CD4-positive, alpha-beta T cell treated with Interleukin-10 for 1 hour (primary cell): ENCODE measurements at places on chromosomes 2 and 18.

- no peak for DNase-seq
These were observed 140.8 kb downstream of the FIGN start for GRCh38 chr2:163595028-163595427.

- no peak for DNase-seq
These were observed 32.0 kb upstream of the HAAO start for GRCh38 chr2:42824454-42824807.

DNA sequence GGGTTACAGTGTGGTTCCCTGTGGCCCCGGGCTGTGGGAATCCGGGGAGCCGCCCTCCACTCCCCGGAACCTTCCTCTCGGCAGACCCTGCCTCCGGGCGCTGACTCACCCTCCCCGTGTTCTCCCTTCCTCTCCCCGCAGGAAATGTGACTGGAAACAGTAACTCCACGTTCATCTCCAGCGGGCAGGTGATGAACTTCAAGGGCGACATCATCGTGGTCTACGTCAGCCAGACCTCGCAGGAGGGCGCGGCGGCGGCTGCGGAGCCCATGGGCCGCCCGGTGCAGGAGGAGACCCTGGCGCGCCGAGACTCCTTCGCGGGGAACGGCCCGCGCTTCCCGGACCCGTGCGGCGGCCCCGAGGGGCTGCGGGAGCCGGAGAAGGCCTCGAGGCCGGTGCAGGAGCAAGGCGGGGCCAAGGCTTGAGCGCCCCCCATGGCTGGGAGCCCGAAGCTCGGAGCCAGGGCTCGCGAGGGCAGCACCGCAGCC, 59.5 kb downstream of the TNFRSF11A start:
- DNase-seq: no peak

GRCh38 chr2:172572981-172573380, 17.1 kb downstream of the PDK1 start:
- DNase-seq: no peak

DNA sequence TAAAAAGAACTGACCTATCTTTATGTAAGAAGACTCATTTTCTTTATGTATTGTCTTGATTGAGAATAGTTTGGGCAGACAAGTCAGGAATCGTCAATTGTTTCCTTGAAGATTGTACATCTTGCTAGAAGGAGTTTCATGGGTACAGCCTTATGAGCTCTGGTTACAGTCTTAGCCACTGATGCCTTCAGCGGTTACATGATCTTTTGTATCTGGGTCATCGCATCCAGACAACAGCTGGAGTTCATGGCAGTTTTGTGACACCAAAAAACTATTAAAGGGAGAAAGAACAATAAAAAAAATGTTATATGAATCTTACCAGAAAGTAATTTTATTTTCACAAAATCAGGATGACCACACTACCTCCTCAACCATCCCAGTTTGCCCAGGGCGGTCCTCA, 520.5 kb upstream of the CDH7 start:
- no peak for DNase-seq

DNA sequence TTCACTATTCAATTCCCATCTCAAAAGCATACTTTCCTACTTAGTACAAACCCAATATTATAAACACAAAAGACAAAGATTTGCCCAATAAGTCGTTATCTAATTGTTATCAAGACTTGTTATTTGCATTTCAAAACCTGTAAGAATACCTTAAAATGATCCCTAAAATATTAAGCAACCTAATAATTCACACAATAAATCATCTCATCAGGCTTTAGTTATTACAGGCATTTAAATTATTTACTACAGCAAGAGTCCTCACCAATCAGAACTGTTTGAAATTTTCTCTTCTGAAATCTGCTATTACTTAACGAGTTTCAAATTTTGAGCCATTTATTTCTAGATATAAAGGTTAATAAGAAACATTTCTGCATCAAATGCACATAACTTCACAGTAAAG, 1.6 kb downstream of the CCDC88A start:
- no peak for DNase-seq

DNA sequence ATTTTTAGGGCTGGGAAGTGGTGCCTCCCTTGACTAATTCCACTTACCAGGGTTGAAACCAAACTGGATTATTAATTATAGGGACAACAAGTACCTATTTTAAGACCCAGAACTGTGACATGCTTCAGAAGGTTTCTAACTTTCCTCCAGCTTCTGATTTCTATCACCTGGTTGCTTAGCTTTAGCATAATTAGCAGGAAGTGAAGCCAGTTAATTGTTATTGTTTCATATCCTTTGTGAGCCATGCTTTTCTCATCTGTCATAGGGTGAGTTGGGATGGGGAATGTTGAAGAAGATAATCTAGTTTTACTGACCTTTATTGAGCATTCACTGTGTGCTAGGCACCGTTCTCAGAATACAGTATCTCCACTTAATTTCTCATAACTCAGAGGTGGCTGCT, 3.2 kb downstream of the YPEL5 start:
- DNase-seq: no peak

- no peak for DNase-seq
These were observed 38.9 kb downstream of the KDM3A start for GRCh38 chr2:86480105-86480504.

- DNase-seq: no peak
These were observed 365.2 kb downstream of the CLIP4 start for GRCh38 chr2:29480426-29480825.

DNA sequence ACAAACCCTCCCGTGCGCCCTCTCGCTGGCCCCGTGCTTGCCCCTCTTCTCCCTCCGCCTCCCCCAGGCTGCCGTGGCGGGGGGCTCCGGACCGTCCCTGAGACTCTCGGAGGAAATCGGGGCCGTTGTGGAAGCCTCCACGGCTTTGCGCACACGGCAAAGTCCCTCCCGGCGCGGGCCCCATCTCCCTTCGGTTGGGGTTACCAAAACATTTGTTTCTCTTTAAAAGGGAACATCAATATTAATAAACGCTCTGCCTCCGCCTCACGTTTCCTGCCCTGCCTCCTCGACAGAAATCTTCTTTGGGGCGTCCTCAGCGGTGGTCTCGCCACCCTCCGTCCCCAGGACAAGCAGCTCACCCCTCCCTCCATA, 3.8 kb downstream of the PAX3 start:
- no peak for DNase-seq

DNA sequence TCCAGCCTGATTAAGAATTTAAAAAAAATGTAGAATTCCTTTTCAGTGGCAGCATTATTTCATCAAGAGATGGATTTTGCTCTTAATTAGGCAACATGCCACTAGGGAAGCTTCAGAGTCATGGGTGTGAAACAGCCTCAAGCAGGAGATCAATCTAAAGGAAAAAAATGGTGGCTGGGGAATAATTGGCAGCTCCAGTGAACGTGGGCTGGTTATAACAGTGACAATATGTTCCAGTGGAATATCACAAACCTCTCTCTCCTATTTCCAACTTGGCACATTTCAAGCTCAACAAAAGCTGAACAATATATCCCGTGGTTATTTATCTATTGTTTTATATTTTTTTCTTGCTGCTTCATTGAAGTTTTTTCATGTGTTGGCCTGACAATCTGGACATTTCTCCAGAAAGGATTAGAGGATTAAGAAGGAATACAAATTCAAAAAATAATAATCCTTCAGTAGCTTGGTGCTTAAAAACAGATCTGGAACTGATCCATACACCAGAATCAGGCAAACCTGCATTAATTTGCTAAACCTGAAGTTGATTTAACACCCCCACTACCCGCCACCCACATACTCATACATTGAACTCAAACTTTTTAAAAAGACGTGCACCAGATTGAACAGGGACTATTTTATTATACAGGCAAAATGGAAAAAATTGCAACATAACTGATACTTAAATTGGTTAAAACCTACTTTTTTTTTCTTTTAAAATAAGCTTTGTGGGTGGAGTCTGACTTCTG, 255.9 kb upstream of the SPRED2 start:
- DNase-seq: no peak

DNA sequence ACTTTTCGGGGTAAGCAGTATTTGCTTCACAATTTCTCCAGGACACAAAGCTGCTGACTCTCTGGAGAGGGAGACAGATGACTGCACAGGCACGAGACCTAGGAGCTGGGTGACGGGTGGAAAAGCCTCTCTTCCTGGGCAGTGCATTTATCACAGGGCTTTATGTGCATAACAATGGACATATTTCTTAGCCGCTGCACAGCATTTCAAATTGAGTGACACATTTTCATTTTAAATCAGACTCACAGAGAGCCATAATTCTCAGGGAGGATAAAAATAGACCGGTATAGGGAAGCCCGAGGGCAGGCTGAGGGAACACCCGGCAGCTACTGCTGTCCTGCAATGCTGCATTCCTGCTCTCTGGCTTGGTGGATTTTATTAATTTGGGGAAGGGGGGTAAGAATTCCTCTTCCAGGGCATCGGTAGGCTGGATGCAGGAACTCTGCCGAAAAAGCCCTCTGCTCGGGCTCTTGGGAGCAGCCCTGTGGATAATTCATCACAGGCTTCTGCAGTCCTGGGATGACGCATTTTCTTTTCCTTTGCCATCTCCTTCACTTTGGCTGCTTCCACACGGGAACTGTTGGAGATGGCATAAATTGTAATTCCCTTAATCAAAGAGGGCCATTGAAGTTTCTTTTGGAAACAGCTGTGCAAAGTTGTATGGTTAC, 108.1 kb upstream of the ACAA2 start:
- DNase-seq: no peak

GRCh38 chr2:224109751-224110150, 70.7 kb upstream of the SERPINE2 start:
- DNase-seq: no peak

DNA sequence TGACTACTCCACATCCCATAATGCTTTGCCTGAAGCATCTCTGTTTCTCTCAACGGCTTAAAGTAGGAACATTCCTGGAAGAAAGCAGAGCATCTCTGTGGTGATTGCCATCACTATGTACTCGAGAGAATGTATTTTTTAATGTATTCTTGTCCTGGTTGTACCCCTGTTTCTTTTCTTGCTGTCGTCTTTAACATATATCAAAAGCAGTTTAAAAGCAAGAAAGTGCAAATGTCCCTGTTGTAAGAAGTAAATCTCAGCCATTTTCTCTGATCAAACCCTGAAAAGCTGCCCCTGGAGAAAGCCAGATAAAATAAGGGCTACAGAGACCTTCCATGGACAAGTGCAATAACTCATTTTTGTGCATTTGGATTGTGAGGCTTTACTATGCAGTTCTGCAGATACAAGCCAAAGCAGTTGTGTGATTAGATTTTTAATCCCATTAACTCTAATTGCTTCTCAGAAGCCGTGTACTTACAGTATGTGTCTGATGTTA, 70.8 kb downstream of the XIRP2 start:
- DNase-seq: no peak

DNA sequence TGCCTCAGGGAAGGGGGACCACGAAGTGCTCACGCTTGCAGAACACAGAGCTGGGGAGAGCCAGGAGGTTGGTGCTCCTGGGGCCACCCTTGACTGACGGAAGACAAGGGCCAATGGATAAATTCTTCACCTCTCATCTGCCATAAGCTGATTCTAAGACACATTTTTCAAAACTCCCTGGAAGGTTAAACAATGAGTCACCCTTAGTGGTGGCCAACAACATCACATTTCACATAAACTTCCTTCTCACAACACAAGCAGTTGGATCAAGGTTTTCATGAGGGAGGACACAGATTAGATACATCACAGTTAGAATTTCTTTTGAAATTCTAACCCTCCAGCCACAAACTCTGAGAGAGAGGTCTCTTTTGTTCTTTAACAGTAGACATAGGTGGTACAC, 713.6 kb upstream of the POU3F3 start:
- no peak for DNase-seq

- no peak for DNase-seq
These were observed 1.0 kb downstream of the LIMS1 start for GRCh38 chr2:108535357-108535631.

GRCh38 chr18:23351521-23351920, 101.6 kb upstream of the RIOK3 start:
- DNase-seq: no peak

DNA sequence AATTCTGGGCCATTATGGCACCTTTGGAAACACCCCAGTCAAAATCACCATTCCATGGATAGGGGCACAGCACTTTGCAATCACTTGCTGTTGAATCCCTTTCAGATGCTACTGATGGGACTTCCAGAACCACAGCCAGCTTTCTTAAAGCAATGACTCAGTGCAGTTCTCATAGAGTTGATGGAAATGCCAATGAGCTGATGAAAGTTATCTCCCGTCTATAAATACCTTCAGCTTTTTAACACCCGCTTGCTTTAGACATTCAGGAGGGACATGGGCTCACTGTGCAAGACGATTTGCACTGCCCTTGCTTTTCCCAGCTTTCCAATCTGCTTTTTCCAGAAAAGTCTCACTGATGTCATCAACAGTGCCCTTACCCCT, 66.7 kb upstream of the RPL31 start:
- DNase-seq: no peak

DNA sequence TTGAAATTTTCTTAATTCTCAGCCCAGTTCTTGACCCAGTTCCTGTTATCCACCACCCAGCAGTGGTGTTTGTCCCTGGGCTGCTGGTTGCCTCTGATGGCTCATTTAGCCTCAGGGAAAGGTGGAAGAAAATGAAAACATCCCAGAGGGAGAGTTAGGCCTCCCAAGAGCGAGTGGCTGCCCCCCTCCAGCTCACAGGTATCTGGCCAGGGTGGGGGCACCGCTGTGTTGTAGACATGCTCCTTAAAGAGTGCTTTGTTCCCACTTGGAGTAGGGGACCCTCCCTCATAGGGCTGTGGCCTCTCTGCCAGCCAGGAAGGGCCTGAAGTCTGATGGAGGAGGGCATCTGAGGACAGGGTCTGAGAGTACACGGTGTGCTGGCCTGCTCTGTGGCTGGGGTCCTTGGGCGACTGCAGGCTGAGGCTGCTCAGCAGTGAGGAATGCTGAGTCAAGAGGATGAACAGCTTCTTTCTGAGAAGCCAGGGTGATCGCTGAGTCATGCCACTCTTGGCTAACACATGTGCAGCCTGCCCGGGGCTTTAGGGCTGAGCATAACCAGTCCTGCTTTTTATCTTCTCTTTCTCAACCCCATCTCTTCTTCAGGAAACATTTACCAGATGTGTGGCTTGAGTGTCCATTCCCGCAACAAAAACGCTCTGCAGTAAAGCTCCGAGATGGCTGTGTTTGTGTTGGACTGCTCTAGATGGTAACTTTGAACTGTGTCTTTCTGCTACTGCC, 72.3 kb downstream of the IL1R2 start:
- no peak for DNase-seq

- no peak for DNase-seq
These were observed 569.8 kb upstream of the MEX3C start for GRCh38 chr18:51767293-51767692.

- DNase-seq: no peak
These were observed 268.2 kb upstream of the FBXO11 start for GRCh38 chr2:48174503-48174902.

DNA sequence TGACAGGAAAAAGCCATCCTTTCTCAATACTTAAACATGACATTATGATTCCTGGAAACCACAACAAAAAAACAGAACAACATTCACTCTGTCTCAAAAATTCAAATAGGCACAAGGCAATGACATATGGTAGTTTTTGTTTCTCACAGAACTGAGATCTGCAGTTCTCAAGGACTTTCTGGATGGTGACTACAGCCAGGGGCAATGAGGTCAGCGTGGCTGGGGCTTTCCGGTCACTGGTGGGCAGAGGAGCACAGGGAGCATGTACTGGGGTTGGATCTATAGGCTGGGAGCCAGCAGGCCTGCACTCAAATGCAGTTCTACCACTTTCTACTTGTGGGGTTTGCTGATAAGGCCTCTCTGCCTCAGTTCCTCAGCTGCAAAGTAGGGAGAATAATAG, 72.0 kb downstream of the CTAGE1 start:
- no peak for DNase-seq
